Stimulated activated CD8-positive, alpha-beta memory T cell treated with anti-CD3 and anti-CD28 coated beads, Interleukin-4, amount 100 ng/mL, for 1 hour (primary cell): ENCODE measurements at places on chromosomes 1 and 21.

- no peak for DNase-seq
Observed at GRCh38 chr1:238647877-238648276, 738.5 kb upstream of the CHRM3 start.

DNA sequence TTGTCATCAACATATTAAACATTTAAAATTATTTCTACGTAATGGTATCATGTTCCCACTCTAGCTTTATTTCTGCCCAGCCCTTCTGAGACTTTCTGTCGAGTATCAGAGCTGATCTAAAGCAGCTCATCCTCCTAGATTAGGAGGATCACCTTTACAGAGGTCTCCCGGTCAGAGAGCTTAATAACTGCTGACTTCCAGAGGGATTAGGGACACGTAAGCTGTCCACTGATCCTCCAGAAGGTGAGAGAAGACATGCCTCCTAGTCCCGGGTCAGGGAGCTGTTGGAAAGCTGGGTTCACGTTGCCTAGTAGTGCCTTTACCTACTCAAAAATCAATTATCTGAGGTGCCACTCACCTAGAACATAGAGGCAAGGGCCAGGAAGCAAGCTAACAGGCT, 31.2 kb upstream of the NADK start:
- no peak for DNase-seq

GRCh38 chr21:37478794-37479193, 112.2 kb downstream of the DYRK1A start:
- DNase-seq = no peak

- DNase-seq = no peak
Observed at GRCh38 chr1:211932231-211932932, 101.8 kb upstream of the LPGAT1 start.

DNA sequence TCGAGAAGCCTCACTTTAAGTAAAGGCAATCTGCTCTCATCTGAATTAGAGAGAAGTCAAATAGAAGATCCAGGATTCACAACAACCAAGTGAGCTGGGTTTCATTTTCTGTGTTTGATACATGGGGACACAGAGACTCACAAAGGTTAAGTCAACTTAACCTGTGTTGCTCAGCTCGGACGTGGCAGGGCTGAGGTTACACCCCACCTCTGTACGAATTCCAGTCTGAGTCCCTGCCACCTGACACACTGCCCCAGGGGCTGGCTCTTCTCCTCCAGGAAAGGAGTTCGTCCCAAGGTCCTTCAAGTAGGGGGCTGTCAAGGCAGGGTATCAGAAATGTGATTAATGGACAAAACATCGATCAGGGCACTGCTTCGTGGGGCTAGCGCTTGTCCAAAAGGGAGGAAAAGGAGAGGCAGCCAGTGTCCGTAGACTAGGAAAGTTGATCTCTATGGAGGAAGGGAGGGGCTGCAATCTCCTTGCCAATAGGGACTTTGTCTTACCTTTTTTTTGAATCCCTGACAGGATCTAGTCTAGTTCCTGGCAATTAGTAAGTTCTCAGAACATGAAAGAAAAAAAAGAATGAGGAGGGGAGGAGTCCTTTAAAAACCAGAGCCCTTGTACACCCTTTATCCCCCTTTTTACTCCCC, 116.4 kb downstream of the CNIH3 start:
- no peak for DNase-seq

GRCh38 chr1:59570524-59570923, 244.2 kb upstream of the HOOK1 start:
- DNase-seq = no peak

- DNase-seq = no peak
Observed at GRCh38 chr1:119285482-119285881, 83.1 kb upstream of the HAO2 start.

- no peak for DNase-seq
Observed at GRCh38 chr1:82819234-82819633, 1018.5 kb downstream of the ADGRL2 start.

DNA sequence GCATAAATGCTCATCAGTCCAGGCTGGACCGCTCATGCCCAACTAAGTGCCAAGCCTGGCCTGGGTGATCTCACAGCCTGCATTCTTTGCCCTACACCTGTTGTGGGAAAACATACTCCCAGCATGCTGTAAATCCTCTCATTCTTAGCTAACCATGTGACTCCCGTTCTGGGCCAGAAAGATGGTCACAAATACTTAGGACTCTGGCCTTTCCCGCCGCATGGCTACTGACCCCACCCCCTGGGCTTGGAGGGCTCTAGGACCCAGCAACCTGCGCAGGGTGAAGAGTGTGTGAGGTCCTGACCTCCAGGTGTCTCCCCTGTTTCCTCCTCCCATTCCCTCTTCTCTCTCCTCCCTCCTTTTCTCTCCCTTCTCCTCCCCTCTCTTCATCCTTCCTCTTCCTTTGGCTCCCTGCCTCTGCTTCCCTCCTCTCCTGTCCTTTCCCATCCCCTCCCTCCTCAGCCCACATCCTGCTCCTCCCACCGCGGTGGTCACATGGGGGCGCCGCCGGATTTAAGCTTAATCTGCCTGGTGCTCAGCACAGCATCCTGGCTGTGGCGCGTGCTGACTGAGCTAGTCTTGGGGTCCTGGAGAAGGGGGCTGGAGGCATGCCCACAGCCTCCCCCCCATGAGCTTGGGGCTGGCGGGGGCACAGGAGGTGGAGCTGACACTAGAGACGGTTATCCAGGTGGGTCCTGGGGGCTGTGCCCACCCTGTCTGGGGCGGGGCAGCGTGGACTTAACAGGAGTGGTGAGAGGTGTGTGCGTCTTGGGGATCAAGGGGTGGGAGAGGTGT, at the start of gene CROCC:
CROCC (plus strand) TSS at position 541 of the 795 bp plus-strand sequence; CDS start at position 629, 88 bp downstream.
- DNase-seq = peak; percentile 16

GRCh38 chr1:183838221-183838620, 33.3 kb downstream of the RGL1 start:
- DNase-seq = no peak

DNA sequence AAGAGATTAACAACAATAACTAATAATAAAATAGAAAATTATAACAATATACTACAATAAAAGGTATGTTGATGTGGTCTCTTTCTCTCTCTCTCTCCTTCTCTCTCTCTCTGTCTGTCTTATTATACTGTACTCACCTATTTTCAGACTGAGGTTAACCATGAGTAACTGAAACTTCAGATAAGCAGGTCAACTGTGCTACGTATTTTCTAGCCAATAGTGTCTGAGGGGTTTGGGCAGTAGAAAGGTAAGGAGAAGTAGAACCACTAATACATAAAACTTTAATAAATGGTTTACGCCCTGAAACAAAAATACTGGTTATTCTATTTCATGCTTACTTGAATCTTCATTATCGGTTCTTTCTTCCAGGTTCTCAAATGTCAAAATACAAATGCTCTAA, 71.0 kb upstream of the LRRC53 start:
- no peak for DNase-seq

GRCh38 chr21:45836694-45837670, 144.6 kb upstream of the COL6A1 start:
- no peak for DNase-seq

GRCh38 chr1:31239653-31240241, at the start of gene NKAIN1:
Gene NKAIN1, minus strand, starts transcription at chr1:31239887. Its CDS starts 340 bp downstream, at chr1:31239547.
- no peak for DNase-seq

- no peak for DNase-seq
Observed at GRCh38 chr1:228176024-228176395, 10.4 kb downstream of the IBA57 start.

GRCh38 chr1:6126521-6127067, 53.5 kb downstream of the CHD5 start:
- DNase-seq = no peak

DNA sequence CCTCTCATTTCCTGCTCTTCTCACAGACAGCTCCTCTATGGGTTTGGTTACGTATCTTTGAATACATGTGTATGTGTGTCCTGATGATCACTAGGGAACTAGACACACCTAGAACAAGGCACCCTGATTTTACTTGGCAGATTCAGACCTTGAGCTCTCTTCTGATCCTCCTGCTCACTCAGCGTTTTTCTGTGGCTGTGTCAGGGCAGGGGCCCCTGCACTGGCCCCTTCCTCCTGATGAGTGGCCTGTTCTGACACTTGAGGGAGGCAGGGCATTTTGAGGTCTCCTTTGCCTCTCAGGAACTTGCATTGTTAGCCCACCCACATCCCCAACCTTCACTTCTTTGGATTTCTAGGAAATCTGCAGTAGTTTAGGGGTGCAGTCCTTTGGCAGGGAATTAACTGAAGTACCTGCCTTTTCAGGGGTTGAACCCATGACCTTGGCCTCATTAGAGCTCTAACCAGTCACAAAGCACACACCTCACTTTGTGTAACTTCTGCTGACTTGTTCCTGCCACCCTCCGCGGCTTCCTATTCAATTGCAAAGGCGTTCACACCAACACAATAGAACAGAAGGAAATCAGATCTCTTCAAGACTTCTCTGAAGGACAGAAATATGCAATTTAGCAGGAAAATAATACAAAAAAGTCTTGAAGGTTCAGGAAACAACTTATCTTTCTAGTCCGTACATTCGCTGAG, 8.8 kb downstream of the SMYD2 start:
- DNase-seq = no peak

DNA sequence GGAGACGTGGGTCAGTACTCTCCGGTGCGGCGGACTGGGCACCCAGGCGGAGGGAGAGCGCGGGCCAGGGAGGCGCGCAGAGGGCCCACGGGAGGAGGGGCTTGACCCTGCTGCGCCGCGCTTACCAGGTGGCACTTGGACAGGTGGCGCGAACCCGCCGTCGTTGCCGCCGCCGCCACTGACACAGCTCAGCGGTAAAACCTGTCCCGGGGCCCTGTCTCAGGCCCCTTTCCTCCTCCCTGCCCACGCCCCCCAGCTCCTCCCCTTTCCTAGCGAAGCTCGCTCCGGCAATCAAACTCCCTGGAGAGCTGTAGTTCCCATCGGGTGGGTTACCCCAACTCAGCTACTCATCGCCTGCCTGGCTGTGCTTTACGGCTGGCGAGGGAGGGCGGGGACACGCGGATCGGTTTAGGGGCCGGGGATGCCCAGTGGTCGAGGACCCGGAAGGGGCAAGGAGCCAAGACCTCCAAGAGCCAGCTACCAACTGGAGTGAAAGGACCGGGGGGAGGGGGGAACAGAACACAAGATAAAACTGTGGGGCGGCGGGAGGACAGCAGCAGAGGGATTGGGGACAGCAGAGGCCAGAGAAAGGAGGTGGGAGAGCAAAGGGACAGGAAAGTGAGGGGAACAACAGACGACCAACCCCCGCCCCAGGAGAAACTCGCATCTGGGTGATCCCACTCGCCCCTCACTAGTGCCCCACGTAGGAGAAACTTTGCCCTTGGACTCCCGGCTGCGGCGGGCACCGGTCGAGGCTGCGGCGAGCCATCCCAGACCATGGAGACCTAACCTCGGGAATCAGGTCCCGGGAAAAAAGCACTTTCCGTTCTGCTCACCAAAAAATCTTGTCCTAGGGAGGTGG, 2.9 kb downstream of the GFI1 start:
- peak; percentile 17 for DNase-seq

GRCh38 chr21:34949499-34949898, 99.6 kb downstream of the RUNX1 start:
- no peak for DNase-seq

DNA sequence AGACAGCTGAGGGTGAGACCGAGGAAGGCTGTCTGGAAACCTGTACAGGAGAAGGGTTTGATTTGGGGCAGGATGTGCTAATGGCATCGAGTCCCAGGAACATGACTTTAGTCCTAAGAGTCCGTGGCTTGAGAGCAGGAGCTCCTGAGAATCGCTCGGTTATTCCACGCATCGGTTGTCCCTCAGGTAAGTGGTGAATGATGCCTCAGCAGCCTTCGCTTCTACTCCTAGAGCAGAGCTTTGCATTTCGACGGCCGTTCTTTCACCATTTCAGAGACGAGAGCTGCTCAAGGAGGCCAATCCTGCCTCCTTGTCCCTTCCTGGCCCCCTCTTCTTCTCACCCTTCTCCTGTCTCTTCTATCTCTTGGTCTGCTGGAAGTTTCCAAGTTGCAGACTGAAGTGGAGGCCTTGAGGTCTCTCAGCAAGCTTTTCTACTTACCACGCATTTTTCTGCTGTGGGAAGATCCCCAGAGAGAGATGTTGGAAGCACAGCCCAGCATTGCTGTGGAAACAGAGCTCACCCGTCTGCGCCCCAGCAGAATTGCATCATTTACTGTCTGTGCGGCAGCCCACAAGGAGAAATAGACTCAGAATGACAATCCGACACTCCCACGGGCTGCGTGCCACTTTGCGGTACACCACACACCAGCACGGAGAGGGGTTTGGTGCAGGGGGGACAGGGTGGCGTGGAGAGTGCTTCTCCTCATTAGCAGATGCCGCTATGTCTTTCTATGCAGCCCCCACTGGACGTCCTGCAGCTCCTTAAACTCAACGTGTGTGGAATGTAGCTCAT, 270.7 kb upstream of the C1orf174 start:
- DNase-seq = no peak
